Ovary (tissue), 10 donors: ENCODE measurements at places on chromosomes 6 and 20. TPM values are rescaled to one million over a fixed set of nuclear protein-coding genes. Genes with fewer than 3 reads are reported as not detected.

DNA sequence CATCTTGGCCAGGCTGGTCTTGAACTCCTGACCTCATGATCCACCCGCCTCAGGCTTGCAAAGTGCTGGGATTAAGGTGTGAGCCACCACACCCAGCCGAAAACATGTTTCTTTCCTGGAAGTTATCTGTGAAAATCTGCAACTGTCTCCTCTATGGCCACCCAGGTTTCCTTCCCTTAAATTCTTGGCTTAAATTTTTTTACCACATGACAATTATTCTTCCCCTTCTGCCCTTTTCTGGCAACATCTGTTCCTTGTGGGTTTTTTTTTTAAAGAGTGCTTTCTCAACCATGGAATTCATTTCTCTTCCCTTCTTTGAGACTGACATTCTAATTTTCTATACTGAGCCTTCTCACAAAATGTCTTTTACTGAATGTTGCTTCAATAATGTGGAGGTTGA lies 59.6 kb downstream of the DOK5 start:
- H3K27ac ChIP-seq, result no peak overlapping the region
- H3K4me3 ChIP-seq, result no peak overlapping the region
- H3K36me3 ChIP-seq, result no peaks in the 10 kb centered on the region
- no peak for DNase-seq

Gene SLC26A8
- total RNA-seq, result 0.10 TPM

GRCh38 chr6:138219398-138219797 lies 1.1 kb upstream of the PBOV1 start:
- no peaks in the 10 kb centered on the region for H3K4me1 ChIP-seq
- no peak for DNase-seq
- no peak overlapping the region for H3K27ac ChIP-seq
- H3K27me3 ChIP-seq, result no peaks in the 10 kb centered on the region

Gene XKR7
- total RNA-seq, result not detected

Gene PPP1R16B
- 3.4 TPM for total RNA-seq

Gene FAM162B
- 2.2 TPM for total RNA-seq

GRCh38 chr6:157094038-157094437 lies 229.3 kb downstream of the TMEM242 start:
- peaks cover 14% of the 10 kb centered on the region for H3K4me1 ChIP-seq
- no peaks in the 10 kb centered on the region for H3K27me3 ChIP-seq
- no peak overlapping the region for H3K27ac ChIP-seq

- H3K27ac ChIP-seq, result no peak overlapping the region
- H3K4me3 ChIP-seq, result no peak overlapping the region
- H3K36me3 ChIP-seq, result no peaks in the 10 kb centered on the region
- DNase-seq, result no peak
- H3K27me3 ChIP-seq, result no peaks in the 10 kb centered on the region
Measured at GRCh38 chr6:18585032-18585573, 198.0 kb downstream of the RNF144B start.

DNA sequence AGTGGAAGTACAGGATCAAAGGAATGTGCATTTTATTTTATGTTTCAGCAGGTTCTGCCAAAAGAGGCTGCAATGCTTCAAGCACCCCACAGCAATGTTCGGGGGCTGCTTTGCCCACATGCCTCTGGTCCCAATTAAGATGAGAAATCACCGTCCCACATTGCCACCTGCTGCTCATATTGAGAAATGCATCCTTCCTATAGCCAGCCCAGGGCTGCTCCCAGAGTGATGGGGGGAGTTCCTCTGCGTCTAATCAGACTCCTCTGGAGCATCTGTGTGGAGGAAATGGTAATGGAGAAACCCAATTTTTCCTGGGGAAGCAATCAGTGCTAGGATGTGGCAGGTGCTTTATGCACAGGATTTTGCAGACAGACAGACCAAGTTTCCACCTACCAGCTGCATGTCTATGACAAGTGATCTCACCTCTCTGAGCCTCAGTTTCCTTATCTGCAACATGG lies 33.7 kb downstream of the PTGIS start:
- peak; percentile 54 for DNase-seq
- H3K4me1 ChIP-seq, result no peaks in the 10 kb centered on the region
- no peak overlapping the region for H3K27ac ChIP-seq
- peaks cover 2% of the 10 kb centered on the region for H3K36me3 ChIP-seq
- no peak overlapping the region for H3K4me3 ChIP-seq
